Thyroid gland (tissue), 4 donors: ENCODE measurements at places on chromosomes 7 and 10. TPM values are rescaled to one million over a fixed set of nuclear protein-coding genes. Genes with fewer than 3 reads are reported as not detected.

The HNRNPF gene
- 156 TPM for total RNA-seq

The DNAJC12 gene
- 1.9 TPM for total RNA-seq

The SPDYE2 gene
- not detected for total RNA-seq

The TMEM270 gene
- not detected for total RNA-seq

- no peak for DNase-seq
Measured at GRCh38 chr7:11858026-11858425, 26.0 kb upstream of the THSD7A start.
